ENCODE measurements at places on chromosomes 16 and 17. TPM values are rescaled to one million over a fixed set of nuclear protein-coding genes. Genes with fewer than 3 reads are reported as not detected.

Gene TP53TG3
- not detected for total RNA-seq

Gene CCL8
- total RNA-seq, result 4.5 TPM

Gene MT1M
- 129 TPM for total RNA-seq

Gene NPIPB6
- total RNA-seq, result 3.3 TPM

Gene LGALS9
- total RNA-seq, result 64.0 TPM

Gene CLDN6
- total RNA-seq, result not detected

Gene GFOD2
- 27.3 TPM for total RNA-seq

Gene DYNLL2
- 29.3 TPM for total RNA-seq

Gene SEZ6L2
- 1.4 TPM for total RNA-seq

DNA sequence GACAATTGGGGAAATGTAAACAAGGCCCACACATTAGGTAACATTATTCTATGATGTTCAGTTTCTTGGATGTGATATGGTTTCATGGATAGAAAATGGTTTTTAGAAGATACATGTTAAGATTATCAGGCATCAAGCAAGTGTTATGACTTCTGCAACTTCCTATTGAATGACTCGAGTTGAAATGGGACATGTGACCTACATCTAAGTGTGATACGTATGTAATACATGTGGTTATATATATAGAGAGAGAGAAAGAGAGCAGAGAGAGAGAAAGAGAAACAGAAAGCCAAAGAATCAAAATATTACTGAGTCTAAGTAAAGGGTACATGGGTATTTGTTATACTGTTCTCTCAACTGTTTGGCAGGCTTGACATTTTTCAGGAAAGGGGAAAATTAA is 1.7 kb downstream of the TMEM170A start:
- no peak overlapping the region for H3K4me3 ChIP-seq
- DNase-seq, result no peak
- H3K36me3 ChIP-seq, result no peaks in the 10 kb centered on the region
- H3K27ac ChIP-seq, result no peak overlapping the region

DNA sequence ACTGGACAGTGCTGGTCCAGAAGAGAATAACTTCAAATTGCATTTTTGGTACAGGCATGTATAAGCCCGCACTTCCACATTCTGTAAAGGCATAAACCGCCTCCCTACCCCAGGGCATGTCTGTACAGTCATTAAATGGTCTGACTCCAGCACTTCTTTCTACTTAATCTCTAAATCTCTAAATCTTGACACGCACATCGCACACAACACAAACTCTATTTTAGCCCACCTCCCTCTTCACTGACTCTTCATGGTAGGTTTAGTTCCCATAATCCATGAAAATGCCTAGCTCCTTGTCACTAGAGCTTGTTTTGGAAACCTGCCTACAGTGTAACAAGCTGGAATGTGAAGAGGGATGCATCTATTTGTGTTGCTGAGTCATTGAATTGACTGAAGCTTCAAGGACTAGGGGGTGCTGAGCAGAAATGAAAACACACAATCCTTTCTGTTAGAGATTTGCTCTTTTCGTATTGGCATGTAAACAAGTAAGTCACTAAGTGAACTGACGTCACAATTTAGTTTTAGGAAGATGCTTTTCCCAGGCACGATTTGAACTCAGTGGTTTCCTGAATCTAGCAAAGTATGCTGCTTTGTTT is 1.6 kb upstream of the DUSP14 start:
- no peak overlapping the region for H3K27ac ChIP-seq
- no peak for DNase-seq
- H3K36me3 ChIP-seq, result no peaks in the 10 kb centered on the region
- H3K27me3 ChIP-seq, result no peaks in the 10 kb centered on the region

- no peak overlapping the region for H3K27ac ChIP-seq
- H3K4me1 ChIP-seq, result no peaks in the 10 kb centered on the region
- H3K36me3 ChIP-seq, result no peaks in the 10 kb centered on the region
- DNase-seq, result no peak
- no peaks in the 10 kb centered on the region for H3K27me3 ChIP-seq
Observed at GRCh38 chr16:13961099-13961811, 41.3 kb downstream of the ERCC4 start.

GRCh38 chr16:66419527-66419926 is 7.6 kb upstream of the BEAN1 start:
- H3K36me3 ChIP-seq, result no peaks in the 10 kb centered on the region
- no peak overlapping the region for H3K4me3 ChIP-seq
- H3K27ac ChIP-seq, result no peak overlapping the region
- no peak for DNase-seq
- H3K27me3 ChIP-seq, result no peaks in the 10 kb centered on the region
- H3K4me1 ChIP-seq, result no peaks in the 10 kb centered on the region

- no peaks in the 10 kb centered on the region for H3K27me3 ChIP-seq
- no peaks in the 10 kb centered on the region for H3K36me3 ChIP-seq
- H3K4me1 ChIP-seq, result peaks cover 4% of the 10 kb centered on the region
- H3K4me3 ChIP-seq, result no peak overlapping the region
Observed at GRCh38 chr17:32495359-32496231, 8.8 kb downstream of the CDK5R1 start.

DNA sequence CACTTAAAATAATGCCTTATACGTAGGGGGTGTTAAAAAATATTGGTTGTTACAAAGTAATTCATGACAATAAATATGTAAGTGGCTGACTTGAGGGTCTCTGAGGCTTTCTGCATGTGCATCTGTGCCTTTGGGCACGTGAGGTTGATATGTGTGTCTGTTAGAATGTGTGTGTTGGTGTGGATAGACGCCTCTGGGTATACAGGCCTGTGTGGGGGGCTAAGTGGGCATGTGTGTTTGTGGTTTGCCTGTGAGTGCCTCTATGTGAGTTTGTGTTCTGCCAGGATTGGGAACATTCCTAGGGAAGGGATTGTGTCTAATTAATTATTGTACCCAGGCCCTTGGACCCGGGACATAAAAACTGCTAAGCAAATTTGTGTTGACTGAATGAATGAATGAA is 19.0 kb downstream of the GP2 start:
- H3K4me3 ChIP-seq, result no peak overlapping the region
- no peaks in the 10 kb centered on the region for H3K4me1 ChIP-seq
- DNase-seq, result no peak
- no peaks in the 10 kb centered on the region for H3K36me3 ChIP-seq
- H3K27me3 ChIP-seq, result no peaks in the 10 kb centered on the region

GRCh38 chr16:73909529-73910035 is 387.0 kb upstream of the PSMD7 start:
- H3K36me3 ChIP-seq, result no peaks in the 10 kb centered on the region
- no peak overlapping the region for H3K27ac ChIP-seq
- H3K27me3 ChIP-seq, result peaks cover 2% of the 10 kb centered on the region
- no peak overlapping the region for H3K4me3 ChIP-seq

DNA sequence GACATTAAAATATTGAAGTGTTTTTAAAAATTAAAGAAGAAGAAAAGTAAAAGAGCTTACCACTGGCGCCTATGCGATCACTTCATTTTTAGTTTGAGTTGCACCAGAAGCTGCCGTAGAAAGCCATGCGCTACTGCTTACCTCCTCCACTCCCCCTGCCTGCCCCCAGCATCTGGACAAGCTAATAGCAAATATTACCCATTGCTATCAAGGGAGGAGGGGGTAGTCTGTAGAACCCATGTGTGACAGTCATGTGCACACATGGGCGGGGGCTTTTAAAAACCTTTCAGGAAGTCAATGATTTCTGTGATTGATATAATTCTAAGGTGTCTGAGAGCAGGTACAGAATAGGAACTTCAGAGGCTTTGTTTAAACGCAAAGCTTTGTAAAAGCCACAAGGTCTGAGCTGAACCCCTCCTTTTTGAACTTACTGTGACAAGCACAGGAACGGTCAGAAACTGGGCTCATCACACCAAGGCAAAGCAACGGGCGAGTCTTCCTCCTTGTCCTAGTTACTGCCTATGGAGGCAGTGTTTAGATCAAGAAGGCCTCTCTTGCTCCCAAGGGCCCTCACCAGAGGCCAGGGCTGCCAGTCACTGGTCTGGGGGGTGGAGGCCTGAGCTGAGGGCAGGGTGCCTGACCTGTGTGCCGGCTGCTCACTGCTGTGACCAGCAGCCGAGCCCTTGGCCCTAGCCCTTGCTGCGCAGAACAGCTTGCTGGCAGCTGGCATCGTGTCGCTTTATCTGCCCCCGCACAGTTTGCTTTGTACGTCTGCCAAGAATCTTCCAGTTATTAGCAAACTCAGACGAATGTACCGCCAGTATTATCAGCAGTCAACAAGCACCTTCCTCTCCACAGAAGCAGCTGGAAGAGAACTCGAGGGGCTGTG is 15.0 kb downstream of the GINS2 start:
- H3K36me3 ChIP-seq, result no peaks in the 10 kb centered on the region
- H3K4me3 ChIP-seq, result no peak overlapping the region
- H3K27ac ChIP-seq, result no peak overlapping the region
- H3K27me3 ChIP-seq, result no peaks in the 10 kb centered on the region
- H3K4me1 ChIP-seq, result no peaks in the 10 kb centered on the region

DNA sequence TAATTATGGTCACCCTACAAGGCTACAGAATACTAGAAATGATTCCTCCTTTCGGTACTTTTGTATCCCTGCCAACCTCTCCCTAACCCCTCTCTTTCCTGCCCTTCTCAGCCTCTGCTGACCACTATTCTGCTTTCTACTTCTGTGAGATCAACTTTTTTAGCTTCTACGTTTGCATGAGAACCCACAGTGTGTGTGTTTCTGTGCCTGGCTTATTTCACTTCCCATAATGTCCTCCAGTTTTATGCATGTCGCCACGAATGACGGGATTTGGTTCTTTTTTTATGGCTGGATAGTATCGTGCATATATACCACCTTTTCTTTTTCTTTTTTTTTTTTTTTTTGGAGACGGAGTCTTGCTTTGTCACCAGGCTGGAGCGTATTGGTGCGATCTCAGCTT is 92.1 kb downstream of the RAP1GAP2 start:
- DNase-seq, result no peak
- no peaks in the 10 kb centered on the region for H3K36me3 ChIP-seq
- H3K27ac ChIP-seq, result no peak overlapping the region
- H3K4me1 ChIP-seq, result no peaks in the 10 kb centered on the region
- no peaks in the 10 kb centered on the region for H3K27me3 ChIP-seq
- H3K4me3 ChIP-seq, result no peak overlapping the region

- no peaks in the 10 kb centered on the region for H3K36me3 ChIP-seq
- H3K27ac ChIP-seq, result no peak overlapping the region
- DNase-seq, result no peak
- H3K4me3 ChIP-seq, result no peak overlapping the region
- peaks cover 1% of the 10 kb centered on the region for H3K4me1 ChIP-seq
Observed at GRCh38 chr17:69574257-69575197, 160.0 kb downstream of the MAP2K6 start.

- no peaks in the 10 kb centered on the region for H3K27me3 ChIP-seq
- H3K4me1 ChIP-seq, result no peaks in the 10 kb centered on the region
- no peaks in the 10 kb centered on the region for H3K36me3 ChIP-seq
Observed at GRCh38 chr16:85853547-85854545, 45.1 kb upstream of the IRF8 start.

- peaks cover under 1% of the 10 kb centered on the region for H3K36me3 ChIP-seq
- no peaks in the 10 kb centered on the region for H3K27me3 ChIP-seq
- H3K4me3 ChIP-seq, result no peak overlapping the region
Observed at GRCh38 chr17:19553036-19553435, 19.4 kb downstream of the SLC47A1 start.

- no peaks in the 10 kb centered on the region for H3K27me3 ChIP-seq
- no peaks in the 10 kb centered on the region for H3K4me1 ChIP-seq
- no peak overlapping the region for H3K4me3 ChIP-seq
- H3K27ac ChIP-seq, result no peak overlapping the region
Observed at GRCh38 chr17:60562421-60562820, 36.4 kb upstream of the APPBP2 start.

DNA sequence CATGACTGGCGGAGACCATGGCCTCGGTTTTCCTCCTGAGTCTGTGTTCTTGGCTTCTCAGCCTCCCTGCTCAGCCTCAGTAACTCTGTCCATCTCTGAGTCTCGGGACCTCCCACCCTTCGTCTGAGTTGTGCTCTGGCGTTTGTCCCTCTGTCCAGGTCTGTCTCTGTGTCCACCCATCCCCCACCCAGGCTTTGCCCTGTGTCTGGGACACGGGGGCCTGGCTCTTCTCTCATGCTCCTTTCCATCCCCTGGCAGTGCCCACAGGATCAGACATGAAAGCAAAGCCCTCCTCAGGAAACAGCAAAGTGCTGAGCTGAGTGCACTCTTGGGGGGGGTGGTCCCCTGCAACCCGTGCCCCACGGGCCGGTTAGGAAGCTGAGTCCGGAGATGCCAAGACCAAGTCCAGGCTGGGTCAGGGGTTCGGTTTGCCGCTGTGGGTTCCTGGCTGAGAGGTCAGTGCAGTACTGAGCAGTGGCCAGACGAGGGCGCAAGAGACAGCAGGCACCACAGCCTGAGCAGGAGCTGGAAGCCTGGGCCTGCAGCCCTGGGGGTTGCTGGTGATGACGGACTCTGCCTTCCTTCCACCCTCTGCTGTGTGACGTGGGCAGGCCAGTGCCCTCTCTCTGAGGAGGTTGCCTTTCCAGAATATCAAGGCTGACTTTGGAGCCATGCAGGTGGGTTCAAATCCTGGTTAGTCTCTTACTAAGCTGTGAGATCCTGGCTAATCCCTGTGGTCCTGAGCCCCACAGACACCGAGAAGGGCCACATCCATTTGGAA is 2.5 kb downstream of the P2RX1 start:
- H3K27ac ChIP-seq, result no peak overlapping the region
- no peaks in the 10 kb centered on the region for H3K4me1 ChIP-seq
- H3K27me3 ChIP-seq, result no peaks in the 10 kb centered on the region
- H3K4me3 ChIP-seq, result no peak overlapping the region
- H3K36me3 ChIP-seq, result no peaks in the 10 kb centered on the region

DNA sequence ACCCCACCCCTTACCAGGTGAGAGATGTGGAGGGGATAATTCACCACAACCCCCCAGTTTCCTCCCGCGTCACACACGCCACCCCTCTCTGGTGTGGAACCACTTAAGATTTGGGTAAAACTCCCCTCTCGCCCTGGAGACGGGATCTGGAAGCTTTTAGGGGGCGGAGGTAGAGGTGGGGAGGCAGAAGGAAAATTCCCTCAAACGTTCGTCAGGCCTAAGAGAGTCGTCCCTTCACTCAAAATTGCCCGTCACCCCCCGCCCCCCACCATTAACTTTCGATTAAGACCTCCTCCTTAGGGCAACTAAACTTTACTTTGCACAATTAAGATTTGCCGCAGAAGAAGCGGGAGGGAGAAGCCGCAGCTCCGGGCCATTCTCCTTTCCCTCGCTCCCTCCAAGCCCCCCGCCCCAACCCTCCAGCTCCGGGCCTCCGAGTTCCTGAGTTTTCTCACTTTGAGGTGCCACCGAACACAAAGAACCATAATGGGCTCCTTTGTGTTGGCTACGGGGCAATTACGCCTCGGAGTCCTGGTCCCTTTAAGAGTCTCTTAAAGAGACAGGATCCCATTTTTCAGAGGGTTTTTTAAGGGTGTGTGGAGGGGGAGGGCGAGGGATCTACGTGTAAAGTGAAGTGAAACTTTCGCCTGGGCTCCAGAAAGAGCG is 985 bp upstream of the FZD2 start:
- DNase-seq, result peak; percentile 57
- H3K27ac ChIP-seq, result peak overlapping the region; percentile 48
- no peaks in the 10 kb centered on the region for H3K27me3 ChIP-seq
- H3K36me3 ChIP-seq, result no peaks in the 10 kb centered on the region
- H3K4me1 ChIP-seq, result no peaks in the 10 kb centered on the region
- peak overlapping the region; percentile 67 for H3K4me3 ChIP-seq

DNA sequence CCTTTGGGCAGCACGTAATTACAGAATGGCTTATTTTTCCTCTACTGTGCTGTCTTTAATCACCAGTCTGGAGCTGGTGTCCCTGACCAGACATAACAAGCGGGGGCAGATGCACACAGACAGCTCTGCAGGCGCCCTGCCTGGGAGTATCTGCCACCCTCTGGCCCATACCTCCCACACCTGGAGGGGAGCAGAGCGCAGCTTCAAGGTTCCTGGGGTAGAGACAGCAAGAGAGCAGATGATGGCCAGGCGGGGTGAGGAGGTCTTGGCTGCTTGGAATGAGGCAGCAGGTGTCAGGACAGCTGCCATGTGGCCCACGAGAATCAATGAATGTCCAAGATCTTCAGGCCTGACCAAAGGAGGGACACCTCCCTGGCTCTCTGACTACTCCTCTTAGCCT is 23.8 kb downstream of the TMEM94 start:
- H3K4me3 ChIP-seq, result no peak overlapping the region
- no peaks in the 10 kb centered on the region for H3K27me3 ChIP-seq
- no peak overlapping the region for H3K27ac ChIP-seq
- H3K36me3 ChIP-seq, result no peaks in the 10 kb centered on the region
- peak; percentile 55 for DNase-seq

All from aorta (tissue), 5 donors.